Fibroblast of skin of right biceps (primary cell): ENCODE measurements at places on chromosomes 11 and 22.

GRCh38 chr11:43746670-43747069 lies 66.1 kb downstream of the HSD17B12 start:
- no peak for DNase-seq

GRCh38 chr22:47060718-47061117 lies 298.3 kb downstream of the TBC1D22A start:
- no peak for DNase-seq

DNA sequence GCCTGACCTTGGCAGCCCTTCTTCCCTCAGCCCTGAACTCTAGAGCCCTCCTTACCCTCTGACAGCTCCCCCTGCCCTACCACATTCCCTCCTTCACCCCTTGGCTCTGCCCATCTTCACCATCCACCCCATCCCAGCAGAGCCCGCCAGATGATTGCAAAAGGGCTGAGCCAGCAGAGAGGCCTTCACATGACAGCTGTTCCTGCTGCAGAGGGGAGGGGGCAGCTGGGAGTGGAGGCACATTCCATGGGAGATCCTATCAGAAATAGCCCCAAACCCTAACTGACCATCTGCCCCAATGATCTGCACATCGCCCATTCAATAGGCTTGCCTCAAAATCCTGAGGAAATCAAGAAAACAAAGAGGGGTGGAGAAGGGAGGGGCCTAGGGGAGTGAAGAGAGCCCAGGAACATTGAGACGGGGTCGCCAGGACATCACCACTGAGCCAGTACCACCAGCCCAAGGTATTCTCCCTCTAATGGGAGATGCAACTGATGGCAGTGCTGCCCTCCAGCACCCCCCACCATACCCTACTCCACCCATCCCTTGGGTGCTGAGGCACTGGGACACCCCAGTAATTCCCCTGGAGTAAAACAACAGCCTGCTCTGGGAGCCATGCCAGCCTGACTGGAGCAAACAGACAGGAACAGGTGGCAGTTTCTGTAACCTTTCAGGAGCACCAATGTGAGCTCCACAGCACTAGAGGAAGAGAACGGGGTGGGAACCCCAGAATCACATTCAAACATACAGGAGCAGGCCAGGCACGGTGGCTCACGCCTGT lies 8.0 kb upstream of the AHNAK start:
- DNase-seq: no peak

- peak; percentile 73 for DNase-seq
These were observed at the start of gene TMEM132A for GRCh38 chr11:60924110-60924905. TMEM132A (plus strand) TSS chr11:60924460; CDS start chr11:60924634, 174 bp downstream.

DNA sequence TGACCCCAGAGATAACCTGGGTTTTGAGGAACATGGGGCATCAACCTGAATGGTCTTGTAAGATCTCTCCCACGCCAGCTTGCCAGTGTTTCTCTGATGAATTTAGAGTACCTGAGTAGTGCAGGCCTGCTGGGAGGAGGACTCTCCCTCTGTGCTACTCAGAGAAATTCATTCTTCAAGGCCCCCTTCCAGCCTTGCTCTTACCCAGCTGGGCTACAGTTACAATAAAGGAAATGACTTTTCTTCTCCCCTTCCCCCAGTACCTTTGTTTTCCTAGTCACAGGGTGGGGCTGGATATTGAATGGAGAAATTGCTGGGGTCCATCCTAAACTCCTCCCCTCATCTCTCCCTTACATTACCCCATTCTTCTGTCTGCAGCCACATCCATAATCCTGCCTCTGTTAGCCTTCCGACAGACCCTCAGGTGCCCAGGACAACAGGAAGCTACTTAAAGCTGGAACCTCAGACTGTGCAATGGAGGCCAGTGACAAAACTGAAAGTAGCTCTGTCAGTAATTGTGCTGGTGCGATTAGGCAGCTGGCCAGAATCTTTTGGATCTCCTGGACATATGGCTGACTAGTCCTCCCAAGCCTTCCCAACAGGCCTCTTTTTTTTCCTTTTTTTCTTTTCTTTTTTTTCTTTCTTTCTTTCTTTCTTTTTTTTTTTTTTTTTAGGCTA lies 17.4 kb downstream of the LIMK2 start:
- DNase-seq: peak; percentile 38

DNA sequence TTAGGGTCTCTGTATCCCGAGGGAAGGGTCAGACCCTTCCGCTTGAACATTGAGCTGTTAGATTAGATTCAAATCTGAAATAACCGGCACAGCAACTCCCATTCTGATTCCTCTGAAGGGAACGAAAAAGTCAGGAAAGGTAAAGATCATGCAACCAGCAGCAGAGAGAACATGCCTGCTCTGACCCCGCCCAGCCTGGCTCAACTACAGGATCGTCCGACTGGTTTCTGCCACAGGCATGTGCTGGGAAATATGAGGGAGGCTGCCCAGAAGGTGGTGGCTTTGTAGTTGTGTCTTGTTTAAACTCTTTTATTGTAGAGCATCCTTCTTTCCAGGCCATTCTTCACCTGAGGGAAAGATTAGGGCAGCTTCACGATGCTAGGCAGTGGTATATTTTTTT lies 5.0 kb upstream of the MTNR1B start:
- no peak for DNase-seq

DNA sequence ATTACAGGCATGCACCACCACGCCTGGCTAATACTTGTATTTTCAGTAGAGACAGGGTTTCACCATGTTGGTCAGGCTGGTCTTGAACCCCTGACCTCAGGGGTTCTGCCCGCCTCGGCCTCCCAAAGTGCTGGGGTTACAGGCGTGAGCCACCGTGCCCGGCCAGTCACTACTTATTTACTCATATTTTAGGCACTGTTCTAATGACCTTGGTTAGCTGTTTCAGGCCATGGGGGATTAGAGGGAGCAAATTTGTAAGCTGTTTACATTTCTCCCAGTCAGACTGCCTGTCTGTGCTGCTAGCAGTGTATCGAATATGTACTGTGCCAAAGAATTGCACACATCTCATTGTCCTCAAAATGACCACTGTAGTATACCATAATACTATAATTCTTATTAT lies 32.7 kb upstream of the PACSIN2 start:
- DNase-seq: no peak

DNA sequence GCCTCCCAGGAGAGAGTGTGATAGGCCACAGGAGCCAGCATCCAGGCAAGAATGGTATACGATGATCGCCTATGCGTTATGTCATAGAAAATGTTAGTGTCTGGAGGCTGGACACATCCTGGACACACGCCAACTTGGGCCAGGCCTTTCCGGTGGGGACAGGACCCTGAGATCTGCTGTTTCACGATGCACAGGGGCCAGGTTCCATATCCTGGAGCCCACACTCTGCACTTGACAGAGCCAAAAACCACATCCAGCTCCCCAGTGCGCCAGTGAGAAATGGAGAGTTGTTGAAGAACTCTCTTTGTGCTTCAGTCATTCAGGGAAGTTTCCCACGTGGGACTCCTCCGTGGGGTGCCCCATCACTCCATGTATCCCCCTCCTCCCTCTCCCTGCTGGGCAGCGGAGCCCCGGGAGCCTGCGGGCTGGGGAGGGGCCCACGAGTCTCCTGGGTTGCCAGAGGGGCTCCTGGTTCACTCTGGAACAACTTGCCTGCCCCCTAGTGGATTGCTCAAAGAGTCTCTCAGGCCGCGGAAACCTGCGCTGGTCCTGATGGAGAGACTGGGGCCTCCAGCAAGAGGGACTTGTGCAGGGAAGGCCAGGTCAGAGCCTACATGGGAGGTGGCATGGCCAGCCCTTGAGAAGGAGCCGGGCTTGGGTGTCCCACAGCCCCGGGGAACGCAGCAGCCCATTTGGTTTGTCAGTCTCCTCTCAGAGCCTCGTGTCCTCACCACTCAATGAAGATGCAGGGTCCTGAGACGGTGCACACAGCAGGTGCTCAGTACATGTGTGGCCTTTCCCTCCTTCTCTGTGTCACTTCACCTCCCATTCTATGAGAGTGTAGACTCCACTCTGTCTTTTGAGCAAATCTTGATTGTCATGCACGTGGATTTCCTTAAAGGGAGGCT lies 10.2 kb upstream of the LRRC32 start:
- peak; percentile 66 for DNase-seq

GRCh38 chr11:70506658-70506970 lies 108.3 kb downstream of the CTTN start:
- no peak for DNase-seq

DNA sequence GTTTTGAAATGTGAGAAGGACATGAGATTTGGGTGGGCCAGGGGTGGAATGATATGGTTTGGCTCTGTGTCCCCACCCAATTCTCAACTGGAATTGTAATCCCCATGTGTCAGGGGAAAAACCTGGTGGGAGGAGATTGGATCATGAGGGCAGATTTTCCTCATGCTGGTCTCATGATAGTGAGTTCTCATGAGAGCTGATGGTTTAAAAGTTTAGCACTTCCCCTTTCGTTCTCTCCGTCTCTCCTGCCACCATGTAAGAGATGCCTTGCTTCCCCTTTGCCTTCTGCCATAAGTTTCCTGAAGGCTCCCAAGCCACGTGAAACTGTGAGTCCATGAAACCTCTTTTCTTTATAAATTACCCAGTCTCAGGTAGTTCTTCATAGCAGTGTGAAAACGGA lies 113.5 kb downstream of the FCHSD2 start:
- DNase-seq: no peak

- peak; percentile 99 for DNase-seq
These were observed 68.1 kb downstream of the CSTPP1 start for GRCh38 chr11:47004595-47005033.

DNA sequence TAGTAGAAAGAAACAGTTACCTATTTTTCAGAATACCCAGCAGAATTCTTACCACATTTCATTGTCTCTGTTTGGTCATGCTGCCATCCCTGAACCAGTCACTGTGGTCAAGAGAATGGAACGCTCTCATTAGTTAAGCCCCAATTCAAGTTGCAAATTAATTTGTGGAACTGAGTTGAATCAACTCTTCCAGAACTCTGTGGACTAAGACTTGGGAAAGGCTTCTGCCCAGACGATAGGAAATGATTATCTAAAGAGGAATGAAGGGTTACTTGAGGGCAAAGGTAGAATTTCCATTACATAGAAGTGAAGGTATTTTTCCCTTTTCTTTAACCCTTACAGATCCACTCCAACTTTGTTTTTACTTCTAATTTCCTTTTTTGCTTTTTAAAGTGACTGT lies 286.4 kb downstream of the DYNC2H1 start:
- peak; percentile 79 for DNase-seq

DNA sequence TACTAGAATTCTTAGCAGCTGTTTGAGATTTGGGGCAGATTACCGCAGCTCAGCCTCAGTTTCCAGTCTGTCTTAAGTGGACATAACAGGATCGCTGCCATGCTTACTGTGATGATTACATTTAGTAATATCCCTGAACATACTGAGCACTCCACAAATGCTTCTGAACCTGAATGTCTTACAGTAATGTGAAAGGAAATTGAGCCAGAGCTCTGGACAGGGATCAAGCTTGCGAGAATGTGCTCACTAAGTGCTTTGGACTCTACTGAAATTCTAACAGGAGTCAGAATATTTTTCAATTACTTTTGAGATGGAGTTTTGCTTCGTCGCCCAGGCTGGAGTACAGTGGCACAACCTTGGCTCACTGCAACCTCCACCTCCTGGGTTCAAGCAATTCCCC lies 118.6 kb upstream of the RASSF10 start:
- DNase-seq: no peak

DNA sequence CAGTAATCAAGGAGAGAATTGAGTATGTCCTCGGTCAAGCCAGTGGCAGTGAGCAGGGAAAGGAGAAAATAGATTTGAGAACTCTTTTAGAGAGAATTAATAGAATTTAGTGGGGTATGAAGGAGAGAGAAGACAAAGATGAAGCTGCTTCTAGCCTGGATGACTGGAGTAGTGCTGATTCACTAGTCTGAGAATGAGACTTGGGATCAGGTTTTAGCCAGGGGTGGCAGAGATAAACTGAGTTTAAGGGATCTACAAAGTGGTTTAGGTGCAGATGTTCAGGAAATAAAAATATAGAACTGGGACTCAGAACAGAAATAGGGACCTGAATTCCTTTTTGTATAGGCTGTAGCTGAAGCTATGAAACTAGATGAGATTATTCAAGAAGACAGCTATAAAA lies 17.6 kb downstream of the HORMAD2 start:
- no peak for DNase-seq

- DNase-seq: peak; percentile 69
These were observed 75.0 kb downstream of the JRKL start for GRCh38 chr11:96464700-96465307.

DNA sequence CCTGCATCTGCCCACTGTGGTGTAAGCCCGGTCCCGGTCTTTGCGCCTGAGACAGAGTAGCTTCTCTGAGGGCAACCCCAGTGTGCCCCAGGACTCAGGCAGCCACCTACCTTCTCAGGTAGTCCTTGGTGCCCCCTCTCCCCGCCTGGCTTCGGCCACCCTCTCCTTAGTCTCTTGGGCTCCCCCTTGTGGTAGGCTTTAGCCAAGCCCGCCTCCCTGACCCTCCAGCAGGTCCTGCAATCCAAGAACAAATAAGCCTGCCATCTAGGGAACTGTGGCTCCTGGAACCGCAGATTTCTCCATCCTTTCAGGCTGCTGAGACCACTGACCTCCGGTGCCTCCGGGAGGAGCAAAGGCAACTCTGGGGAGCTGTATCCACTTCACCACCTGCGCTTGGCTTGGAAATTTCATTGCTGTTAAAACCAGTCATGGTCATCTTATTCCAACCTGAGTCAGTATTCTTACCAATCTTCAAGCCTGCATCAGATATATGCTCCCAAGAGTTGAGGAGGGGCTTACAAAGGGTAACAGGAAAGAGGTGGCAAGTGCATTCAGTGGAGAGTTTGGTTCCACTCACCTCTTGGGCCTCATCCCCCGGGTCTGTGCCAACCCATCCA lies 52.8 kb upstream of the TENM4 start:
- DNase-seq: peak; percentile 62

DNA sequence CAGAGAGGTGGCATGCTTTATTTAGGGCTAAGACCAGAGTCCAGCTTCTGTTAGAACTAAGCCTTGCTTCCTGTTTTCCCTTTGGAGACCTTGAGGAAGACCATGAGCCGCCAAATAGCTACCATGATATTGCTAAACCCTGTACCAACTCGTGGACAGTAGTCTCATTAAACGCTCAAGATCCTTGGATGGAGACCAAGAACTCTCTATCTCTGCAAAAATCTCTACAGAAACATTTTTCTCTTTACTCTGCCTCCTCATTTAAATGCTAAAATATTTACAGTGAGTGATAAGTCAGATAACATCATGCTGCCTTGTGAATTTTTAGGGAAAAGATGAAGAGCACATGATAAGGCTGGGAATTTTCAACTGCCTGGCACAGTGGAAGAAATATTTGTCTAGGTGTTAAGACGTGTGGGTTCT lies 197.8 kb downstream of the MAML2 start:
- DNase-seq: peak; percentile 75

- no peak for DNase-seq
These were observed 37.8 kb downstream of the PPP6R3 start for GRCh38 chr11:68498321-68498720.
